ENCODE measurements at places on chromosomes 11 and 22.

GRCh38 chr11:46051102-46051501 is 70.2 kb downstream of the PHF21A start:
- DNase-seq: no peak

DNA sequence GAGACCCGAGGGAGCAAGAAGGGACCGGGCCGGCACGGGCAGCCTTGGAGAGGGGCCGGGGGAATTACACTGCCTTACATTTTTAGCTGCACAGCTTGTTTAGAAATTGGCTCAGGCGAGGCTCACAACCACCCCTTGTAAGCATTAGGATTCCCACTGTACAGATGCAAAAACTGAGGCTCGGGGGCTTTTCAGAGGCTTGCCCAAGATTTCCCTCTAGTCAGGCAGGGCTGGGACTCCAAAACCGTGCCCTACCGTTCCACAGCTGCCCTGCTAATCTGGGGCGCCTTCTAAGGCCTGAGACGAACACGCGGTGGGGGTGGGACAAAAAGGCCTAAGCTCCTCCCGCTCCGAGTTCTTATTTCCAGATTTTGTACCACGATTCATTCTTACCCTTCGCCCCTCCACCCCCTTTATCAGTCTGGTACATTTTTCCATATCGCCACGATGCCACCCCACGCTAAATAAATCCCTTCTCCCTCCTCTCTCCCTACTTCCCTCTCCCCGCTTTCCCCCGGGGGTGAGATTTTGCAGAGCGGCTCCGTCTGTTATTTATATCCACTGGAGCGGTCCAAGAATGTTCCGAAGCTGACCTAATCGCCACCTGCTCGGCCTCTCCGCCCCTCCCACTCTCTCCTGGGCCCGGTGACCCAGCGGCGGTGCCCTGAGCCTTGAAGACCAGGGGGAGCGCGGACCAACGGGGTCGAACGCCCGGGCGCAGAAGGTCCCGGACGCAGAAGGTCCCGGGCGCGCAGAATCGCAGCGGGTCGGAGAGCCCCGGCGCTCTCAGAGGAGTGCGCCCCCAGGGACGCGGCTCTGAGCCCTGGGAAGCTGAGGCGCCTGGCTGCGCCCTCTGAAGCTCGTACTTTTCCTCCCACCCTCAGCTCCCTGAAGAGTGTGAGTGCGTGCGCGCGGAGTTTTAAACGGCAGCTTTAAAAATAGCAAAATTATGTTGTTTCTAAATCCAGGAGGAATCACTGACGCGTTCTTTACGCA is 764 bp upstream of the PACSIN3 start:
- DNase-seq: peak; percentile 66

GRCh38 chr11:2211113-2211971 is 39.7 kb upstream of the TH start:
- DNase-seq: peak; percentile 99

- DNase-seq: no peak
Measured at GRCh38 chr22:35746946-35747703, 29.5 kb downstream of the APOL5 start.

- DNase-seq: no peak
Measured at GRCh38 chr22:18994701-18995326, 58.7 kb upstream of the PRODH start.

DNA sequence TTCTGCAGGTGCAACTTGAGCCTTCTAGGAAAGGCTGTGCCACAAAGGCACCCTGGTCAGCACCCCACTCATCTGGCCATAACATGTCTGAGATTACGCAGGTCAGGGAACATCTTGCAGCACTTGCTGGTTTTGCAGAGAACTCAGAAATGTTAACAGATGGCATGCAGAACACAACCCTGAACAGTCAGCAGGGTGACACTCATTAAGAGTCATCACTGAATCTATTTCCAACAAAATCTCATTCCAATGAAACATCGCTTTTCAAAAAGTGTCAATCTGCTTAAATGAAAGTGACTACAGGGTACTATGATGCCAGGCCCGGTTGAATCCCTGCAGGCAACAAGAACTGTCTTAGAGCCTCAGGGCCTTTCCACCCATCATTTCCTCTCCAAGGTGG is 369.8 kb upstream of the CCDC90B start:
- no peak for DNase-seq

Measured in NCI-H526 (cell line).